Thoracic aorta (tissue), 2 donors: ENCODE measurements at places on chromosomes 6 and 20.

GRCh38 chr6:169700296-169700695 lies 1.5 kb downstream of the WDR27 start:
- no peak for DNase-seq

- DNase-seq = no peak
Measured at GRCh38 chr6:27025351-27025750, 222.2 kb upstream of the PRSS16 start.

- DNase-seq = no peak
Measured at GRCh38 chr6:101088594-101088993, 207.5 kb upstream of the ASCC3 start.

GRCh38 chr6:3128356-3129108 lies 10.0 kb downstream of the BPHL start:
- DNase-seq = no peak

- DNase-seq = no peak
Measured at GRCh38 chr20:18929800-18930199, 116.2 kb downstream of the SCP2D1 start.

- no peak for DNase-seq
Measured at GRCh38 chr6:143675382-143675900, 2.3 kb upstream of the PHACTR2 start.

- DNase-seq = no peak
Measured at GRCh38 chr6:139250296-139251044, 41.3 kb downstream of the TXLNB start.

DNA sequence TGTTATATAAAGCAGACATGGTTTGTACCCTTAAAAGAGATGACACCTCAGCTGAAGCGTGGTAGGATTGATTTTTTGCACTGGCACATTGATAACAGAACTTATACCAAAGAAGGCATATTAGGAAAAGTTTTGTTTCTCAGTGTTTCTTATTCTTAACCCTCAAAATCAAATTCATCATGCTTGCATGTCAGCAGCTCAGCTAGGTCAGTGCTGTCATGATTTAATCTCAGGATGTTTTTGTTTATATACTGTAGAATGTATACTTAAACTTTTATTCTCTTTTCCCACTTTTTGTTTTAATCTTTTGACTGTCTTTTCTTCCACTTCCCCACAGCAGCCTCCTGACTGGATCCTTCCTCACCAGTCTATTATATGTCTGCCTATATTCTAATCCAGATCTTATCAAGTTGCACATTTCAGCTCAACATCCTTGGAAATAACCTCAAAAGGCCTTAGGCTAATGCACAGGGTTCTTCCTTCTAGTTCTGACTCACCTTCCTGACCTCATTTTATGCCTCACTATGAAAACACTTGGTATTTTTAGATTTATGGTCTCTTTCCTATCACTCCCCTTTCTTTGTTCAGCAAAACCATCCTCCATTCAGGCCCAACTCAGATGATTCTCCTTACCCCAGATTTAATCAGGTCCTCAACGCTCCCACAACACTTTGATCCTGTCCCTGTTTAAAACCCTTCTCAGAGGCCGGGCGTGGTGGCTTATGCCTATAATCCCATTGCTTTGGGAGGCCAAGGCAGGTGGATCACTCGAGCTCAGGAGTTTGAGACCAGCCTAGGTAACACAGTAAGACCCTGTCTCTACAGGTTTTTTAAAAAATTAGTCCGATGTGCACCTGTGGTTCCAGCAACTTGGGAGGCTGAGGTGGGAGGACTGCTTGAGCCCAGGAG lies 7.2 kb downstream of the HEBP2 start:
- DNase-seq = no peak

DNA sequence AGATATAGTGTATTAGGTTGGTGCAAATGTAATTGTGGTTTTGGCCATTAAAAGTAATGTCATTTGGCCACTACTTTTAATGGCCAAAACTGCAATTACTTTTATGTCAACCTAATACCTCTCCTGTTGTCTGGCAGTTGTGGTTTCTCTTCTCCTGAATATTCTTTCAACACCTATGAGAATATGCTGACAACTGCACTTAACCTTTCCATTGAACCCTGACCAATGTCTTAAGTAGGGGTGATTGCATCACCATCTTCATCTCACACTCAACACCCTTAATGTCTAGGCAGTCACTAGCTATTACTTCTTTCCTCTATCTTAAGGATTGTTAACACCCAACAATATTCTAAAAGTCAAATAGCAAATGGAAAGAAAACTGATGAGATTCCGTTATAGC lies 200.5 kb upstream of the HSF2 start:
- DNase-seq = no peak

- DNase-seq = no peak
Measured at GRCh38 chr6:30862156-30862875, 22.0 kb upstream of the DDR1 start.

DNA sequence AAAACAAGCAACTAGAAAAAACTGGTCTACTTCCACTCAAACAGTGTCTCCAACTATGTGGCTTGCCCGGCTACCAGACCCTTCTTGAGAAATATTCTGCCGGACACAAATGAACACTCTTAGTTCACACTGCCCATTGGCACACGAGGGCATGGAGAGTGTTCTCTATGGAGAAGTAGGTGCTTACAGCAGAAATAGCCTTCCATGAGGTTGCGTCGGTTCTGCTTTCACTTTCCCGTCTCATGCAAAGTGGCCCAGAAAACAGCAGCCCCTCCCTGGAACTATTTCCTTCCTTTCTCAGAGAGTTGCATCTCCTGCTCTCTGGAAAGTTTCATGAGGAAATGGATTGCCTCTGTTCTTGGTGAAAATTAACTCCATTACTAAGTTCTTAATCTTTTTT lies 9.5 kb upstream of the HLA-DOA start:
- DNase-seq = no peak

GRCh38 chr6:72552938-72553337 lies 68.9 kb upstream of the KCNQ5 start:
- no peak for DNase-seq

- no peak for DNase-seq
Measured at GRCh38 chr20:32527447-32528055, 57.6 kb downstream of the NOL4L start.

DNA sequence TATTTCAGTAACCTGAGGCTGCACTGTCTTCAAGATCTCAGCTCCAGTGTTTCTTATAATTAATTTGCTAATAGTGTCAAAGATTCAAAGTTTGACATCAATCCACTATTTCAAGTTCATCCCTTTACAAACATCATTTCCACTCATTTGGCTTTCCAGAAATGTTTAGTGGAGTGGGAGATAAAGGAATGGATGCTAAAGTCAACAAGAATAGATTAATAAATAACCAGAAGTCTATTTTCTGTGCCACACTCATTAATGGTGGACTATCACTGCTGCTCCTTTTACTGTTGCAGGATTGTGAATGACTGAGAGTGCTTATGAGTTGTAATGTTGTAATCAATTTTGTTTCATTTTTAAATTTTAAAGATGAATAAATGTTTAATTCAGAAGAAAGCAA lies 28.4 kb upstream of the EPM2A start:
- no peak for DNase-seq

DNA sequence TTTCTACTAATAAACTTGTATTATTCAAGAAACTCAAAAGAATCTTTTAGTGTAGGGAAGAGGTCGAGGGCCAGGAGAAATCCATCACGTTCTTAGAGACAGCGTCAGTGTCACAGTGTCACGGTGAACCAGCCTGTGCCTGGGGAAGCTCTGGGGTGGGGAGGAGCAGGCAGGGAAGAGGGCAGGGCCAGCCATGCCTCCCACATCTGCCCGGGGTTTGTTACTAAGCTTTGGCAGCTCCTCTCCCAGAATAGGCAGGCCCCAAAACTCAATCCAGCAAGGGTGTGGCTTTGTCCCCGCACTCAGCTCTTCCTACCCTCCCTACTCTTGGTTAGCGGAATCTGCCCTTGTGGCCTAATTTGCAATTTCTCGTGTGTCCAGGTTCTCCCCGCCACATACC lies 72.9 kb downstream of the TCP11 start:
- DNase-seq = no peak

DNA sequence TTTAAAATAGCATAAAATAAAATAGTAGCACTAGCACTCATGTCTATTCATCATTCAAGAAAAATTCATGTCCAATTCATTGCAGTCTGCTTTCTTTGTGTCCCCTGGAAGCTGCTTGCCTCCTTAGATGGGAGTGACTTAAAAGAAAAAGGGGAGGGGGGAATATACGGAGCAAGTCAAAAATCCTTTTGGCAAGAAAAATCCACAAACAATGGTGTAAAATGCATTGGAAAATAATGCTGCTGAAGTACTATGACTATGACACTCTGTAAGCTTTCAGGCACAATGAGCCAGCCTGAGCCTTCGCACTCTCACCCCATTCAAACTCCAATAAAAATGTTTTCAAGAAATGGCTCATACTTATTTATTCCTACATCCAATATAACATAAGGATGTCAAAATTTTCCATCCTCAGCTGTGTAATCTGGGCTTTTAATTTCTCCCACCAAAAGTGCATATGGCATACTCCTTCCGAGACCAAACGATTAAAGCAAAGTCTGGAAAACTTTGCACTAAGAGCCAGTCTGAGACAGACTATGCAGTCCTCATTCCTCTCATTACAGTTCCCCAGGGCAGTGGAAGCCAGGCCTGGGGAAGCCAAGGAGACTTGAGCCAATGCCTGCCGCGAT lies 790 bp downstream of the NEDD9 start:
- DNase-seq = no peak

- no peak for DNase-seq
Measured at GRCh38 chr6:156881687-156882629, 104.8 kb downstream of the ARID1B start.

DNA sequence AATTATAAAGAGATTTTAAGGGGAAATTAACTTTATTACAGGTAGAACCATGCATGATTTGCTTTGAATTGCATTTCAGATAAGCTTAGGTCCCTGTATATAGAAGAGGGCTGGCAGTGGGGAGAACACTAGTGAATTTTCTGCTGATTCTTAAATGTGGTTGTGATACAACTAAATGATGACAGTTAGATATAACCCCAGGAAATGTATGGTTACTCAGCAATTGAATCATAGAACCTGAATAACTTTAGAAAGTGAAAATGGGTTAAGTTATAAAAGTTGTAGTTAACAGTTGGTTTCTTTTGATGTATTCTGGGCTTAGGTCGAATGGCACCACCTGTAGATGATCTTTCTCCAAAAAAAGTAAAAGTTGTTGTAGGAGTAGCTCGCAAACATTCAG lies 70.1 kb downstream of the PHF3 start:
- no peak for DNase-seq

DNA sequence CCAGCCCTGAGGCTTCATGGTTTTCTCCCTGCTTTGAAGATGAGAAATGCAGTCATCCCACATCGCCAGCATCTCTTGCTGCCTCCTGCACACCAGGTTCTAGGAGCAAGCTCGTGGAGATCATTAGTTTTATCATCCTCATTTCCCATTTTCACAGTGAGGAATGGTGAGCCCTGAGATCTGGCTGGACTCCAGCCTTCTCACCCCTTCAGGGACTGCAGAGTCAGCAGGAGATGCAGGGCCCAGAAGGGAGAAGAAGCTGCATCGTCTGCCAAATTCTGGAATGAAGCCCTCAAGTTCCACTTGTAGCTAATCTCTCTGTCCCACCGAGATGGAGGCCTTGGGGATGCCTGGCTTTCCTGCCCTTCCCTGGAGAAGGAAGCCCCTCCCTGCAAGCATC lies 216.8 kb downstream of the TAF4 start:
- no peak for DNase-seq

- no peak for DNase-seq
Measured at GRCh38 chr20:6919792-6920468, 152.4 kb downstream of the BMP2 start.

GRCh38 chr6:30914854-30915590 lies 984 bp downstream of the VARS2 start:
- DNase-seq = no peak

DNA sequence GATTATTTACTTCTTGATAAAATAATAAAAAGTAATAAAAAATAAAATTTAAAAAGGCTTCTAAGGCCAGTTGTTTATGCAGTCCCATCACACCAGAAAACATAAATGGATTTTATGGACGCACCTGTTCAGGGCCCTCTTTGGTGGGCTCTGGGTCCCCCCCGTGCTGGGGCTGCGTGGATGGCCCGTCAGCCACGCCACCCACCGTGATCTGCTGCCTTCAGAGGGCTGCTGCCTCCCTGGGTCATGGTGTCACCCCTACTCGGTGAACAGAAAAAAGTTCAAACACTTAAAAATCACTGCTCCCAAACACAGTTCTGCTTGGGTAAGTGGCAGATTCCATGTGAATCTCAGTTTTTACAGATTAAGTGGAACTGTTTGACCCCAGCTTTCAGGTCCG lies 447.6 kb upstream of the AGPAT4 start:
- DNase-seq = no peak

GRCh38 chr20:44648579-44648978 lies 2.9 kb downstream of the ADA start:
- no peak for DNase-seq

GRCh38 chr20:64211874-64212658 lies 43.5 kb upstream of the PCMTD2 start:
- DNase-seq = no peak

DNA sequence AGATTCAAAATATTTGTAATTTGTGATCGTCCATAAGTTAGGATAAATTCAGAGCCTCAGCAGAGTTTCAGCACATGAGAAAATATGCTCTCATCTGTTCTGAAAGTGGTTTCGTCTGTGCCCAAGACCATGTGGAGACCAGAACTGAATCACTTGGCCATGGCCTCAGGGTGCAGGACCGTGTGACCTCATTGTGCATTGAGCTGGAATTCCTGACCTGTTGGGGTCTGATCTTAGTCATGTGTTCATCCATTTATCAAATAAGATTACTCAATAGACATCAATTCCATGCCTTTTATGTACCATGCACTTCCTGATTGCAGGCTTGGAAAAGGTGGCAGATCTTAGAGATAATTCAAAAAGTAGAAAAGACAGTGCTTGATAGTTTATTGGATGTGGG lies 680.5 kb downstream of the QKI start:
- no peak for DNase-seq

GRCh38 chr20:34574861-34575260 lies 16.3 kb downstream of the MAP1LC3A start:
- no peak for DNase-seq

- DNase-seq = no peak
Measured at GRCh38 chr20:50281831-50282591, 91.4 kb downstream of the CEBPB start.

DNA sequence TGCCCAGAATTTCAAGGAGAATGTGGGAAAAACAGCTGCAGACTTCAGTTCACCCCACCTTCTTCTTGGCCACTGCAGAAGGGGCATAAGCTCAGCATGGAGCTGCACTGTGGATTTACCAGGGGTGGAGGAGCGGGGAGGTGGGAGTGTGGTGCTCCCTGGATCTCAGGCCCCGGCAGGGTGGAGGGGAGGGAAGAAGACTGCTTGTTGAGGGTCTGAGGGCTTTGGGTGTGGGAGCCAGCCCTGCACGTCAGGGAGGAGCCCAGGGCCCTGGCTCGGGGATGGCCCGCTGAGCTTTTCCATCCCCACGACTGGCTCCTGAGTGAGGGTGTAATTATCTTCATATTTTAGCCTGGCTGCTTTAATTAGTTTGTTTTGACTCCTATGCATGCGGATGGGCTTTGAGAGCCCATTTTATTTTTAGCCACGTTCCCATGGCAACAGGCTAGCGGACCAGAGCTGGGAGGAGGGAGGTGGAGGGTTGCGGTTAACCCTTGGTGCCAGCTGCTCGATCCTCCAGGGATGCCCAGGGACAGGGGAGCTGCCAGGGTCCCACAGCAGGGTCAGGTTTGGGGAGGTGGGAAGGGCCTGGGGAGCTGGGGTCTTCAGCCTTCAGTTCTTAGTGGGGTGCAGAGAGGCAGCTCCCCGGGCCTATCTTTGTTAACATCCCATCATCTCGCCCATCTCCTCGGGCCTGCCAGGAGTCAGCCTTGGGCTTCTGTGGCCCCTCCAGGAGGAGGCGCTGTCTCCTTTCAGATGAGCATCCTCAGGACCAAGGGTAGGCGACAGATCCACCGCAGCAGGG lies 68.2 kb downstream of the RAB44 start:
- DNase-seq = no peak
